ENCODE measurements at places on chromosomes 5 and 9.

DNA sequence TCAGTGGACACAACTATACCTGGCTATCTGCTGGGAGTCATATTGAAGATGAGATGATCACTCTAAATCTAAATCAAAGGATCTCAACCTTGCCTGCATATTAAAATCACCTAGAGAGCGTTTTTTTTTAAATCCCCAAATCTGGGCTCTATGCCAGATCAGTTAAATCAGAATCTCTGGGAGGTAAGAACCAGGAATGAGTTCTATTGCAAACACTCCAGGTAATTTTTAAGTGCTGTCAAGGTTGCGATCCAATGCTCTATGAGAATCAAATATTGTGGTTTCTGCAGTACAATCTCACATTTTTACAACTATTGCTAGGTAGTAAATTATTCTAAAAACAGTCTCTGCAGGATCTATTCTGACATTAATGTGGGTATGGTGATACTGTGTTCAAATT is 202.3 kb upstream of the OR13F1 start:
- DNase-seq, result no peak

DNA sequence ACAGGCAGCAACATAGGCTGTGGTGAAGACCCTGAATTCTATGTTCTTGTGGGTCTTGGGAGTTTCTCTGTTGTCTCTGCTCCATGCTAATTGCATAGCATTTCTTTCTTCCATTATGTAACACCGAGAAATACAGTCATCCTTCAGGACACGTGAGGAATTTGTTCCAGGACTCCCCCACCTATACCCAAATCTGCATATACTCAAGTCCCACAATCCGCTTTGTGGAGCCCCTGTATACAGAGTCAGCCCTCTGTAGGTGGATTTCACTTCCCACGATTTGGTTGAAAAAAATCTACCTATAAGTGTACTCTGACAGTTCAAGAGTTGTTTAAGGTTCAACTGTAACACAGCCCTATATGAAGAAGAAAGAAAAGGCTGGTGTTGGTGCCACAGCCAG is 22.1 kb downstream of the ANKRD33B start:
- DNase-seq, result no peak

DNA sequence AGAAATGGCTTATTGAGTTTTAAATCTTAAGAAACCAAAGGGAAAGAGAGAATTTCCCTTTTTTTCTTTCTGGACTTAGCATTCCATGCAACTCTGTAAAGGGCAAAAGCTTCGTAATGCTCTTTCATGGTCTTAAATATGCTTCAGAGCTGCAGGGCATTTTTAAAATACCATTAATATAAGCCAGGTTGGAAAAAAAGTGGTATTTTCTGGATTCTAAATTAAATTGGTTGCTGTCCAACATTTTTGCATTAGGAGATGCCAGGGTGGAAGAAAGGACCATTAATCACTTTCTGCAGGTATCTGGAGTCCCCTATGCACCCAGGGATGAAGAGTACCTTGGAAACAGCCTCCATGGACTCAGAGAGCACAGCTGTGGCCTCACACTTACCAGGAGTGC is 215.1 kb upstream of the DAPK1 start:
- DNase-seq, result no peak

DNA sequence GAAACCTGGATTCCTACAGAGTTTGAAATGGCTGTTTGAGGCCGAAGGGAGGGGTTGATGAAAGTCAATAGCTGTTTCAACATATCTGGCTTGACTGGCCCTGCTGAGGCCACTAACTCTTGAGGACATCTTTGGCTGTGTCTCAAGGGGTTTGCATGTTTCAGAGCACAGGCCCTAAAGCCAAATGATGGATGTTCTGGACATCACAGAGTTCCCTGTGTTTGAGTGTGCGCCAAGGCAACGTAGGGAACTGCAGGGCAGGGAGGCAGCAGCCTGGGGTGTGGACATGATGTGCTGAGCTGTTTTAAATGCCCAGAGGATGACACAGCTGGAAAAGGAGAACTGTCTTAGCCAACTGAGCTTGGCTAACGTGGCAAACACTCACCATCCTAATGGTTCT is 89.6 kb downstream of the RAPGEF1 start:
- no peak for DNase-seq

GRCh38 chr5:31096238-31096865 is 97.1 kb upstream of the CDH6 start:
- DNase-seq, result no peak

- no peak for DNase-seq
Observed at GRCh38 chr5:88669371-88670050, 213.5 kb downstream of the MEF2C start.

DNA sequence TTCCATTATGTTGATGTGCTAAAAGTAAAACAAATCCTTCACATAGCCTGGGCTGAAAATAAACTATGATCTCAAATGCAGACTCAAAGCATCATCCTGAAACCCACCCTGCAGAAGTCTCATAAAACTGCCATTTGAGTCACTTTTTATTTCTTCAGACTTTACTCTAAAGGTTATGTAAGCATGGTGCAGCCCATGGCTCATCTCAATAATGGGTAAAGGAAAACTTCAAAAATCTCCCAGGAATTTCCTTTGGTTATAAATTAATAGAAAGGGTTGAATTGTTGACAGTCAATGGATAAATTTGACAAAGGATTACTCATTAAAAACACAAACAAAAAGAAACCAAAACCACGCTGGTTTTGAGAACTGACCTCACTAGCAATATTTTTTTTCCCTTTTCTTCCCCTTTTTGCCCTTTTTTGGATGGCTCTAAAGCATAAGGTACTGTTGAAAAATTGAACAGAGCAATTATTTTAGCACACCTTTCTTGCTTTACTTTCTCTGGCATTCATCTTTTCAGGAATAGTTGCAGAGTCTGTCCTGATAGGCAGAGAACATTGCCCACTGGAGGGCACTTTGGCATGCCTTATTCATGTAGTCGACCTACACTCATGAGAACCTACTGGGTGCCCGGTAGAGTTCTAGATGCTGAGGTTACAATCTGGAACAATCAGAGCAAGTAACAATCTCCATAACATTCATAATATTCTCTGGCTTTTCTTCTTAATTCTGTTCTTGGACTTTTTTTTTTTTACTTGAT is 191.4 kb downstream of the TMEM167A start:
- DNase-seq, result no peak

DNA sequence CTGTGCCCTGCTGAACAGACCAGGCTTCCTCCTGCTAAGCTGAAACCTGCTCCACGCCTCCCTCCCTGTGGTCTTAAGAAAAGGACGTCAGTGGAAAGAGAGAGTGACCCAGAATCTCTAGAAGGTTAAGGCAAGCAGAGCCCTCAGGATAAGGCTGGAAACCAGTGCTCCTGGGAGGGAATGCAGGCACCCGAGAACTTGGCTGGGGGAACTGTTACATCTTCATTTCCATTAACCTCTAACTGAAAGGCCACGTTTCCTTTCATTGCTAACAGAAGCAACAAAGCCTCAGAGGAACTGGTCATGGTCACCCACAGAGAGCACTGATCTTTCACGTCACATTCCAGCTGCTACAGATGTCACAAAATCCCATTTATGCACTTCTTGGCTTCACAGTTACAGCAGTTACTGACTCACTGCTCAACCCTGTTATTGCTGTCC is 26.1 kb upstream of the AKNA start:
- no peak for DNase-seq

- no peak for DNase-seq
Observed at GRCh38 chr5:27009540-27009915, 28.9 kb downstream of the CDH9 start.

GRCh38 chr9:127444283-127444920 is 6.8 kb downstream of the RPL12 start:
- DNase-seq, result no peak

GRCh38 chr9:6126377-6126776 is 89.2 kb upstream of the IL33 start:
- DNase-seq, result no peak

DNA sequence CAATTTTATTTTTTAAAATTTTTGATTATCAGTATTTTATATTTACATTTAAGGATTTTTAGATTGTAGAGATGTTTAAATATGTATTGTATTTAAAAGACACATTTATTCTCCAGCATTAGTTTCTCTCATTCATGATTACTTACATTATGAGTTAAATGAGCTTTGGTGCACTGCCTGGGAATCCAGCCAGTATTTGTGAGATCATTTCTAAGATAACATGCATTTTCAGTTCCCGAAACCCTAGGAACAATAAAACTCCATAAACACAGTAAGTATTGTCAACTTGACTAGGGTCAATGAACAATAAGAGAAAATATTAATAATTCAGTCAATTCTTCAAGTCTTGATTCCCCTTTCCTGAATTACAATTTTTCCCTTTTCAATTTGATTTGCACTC is 403.3 kb downstream of the PLK2 start:
- DNase-seq, result no peak

DNA sequence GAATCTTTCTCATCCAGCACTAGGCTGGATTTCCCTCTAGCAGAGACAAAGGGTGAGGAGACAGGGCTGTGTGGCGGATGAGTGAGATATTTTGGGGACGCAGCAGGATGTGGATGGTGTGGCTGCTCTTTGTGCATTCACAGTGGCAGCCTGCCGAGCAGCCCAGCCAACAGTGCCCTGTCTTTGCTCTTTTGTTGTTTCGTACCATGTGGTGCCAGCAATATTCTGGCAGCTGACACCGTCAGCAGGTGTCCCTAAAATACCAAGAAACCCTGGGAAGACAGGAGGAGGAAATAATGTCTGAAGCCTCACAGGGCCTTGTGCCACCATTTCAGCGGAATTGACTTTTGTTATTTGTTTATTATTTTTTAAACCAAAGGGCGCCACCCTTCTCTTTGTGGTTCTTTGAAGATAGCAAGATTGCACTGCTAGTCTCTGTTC is 141.4 kb downstream of the CCDC192 start:
- DNase-seq, result no peak

- no peak for DNase-seq
Observed at GRCh38 chr5:2742921-2743679, 8.4 kb downstream of the IRX2 start.

- DNase-seq, result no peak
Observed at GRCh38 chr9:87620731-87621322, 105.1 kb upstream of the CTSL start.

DNA sequence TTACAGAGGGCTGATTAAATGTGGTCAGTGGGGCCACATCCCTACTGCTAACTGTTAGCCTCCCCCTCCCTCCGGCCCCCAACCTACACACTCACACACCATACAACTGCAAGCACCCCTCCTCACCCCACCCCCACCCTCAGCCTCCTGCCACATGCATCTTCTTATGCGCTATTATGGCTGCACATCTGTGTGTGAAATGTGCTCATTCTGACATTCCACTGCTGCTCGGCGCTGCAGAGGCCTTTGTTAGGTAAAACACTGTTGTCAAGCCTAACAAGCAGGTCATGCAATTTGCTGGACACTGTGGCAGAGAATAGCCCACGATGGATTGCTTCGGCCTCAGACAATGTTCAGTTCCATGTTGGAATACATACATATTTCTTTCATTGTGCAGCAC is 173.6 kb downstream of the NR2F1-AS1 start:
- no peak for DNase-seq

DNA sequence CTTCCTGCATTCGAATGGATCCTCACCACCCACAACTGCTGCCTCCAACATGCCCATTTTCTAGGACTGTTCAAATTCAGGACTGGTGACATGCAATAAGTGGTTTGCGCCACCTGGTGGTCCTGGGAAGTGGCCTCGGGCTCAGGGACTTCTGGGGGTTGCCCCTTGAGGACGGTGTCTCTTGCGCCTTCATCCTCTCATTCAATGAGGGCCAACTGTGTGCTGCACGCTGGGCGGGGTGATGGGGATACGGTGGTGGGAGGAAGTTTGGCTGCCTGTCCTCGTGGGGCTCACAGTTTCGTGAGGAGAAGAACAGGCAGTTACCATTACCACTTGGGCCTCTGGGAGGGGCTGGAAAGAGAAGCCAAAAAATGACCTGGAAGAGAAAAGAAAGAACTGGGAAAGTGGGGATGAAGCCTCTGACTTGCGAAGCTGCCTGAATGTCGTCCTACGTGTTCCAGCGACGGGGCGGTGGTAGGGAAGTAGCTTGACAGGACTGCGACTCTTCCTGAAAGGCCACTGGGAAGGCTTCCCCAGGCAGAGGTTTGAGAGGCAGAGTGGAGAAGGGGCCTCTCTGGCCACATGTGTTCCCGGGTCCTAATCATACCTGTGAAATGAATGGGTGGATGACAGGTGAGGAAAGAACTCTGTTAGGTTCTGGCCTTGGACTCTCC is 49.0 kb downstream of the PSD2 start:
- peak; percentile 68 for DNase-seq

GRCh38 chr9:109969573-109970237 is 189.7 kb downstream of the PALM2AKAP2 start:
- no peak for DNase-seq

All from activated CD4-positive, alpha-beta T cell treated with anti-CD3 and anti-CD28 coated beads, Interleukin-2, amount 50 U/mL, for 4 hours (primary cell).